ENCODE measurements at places on chromosomes 7 and 10.

DNA sequence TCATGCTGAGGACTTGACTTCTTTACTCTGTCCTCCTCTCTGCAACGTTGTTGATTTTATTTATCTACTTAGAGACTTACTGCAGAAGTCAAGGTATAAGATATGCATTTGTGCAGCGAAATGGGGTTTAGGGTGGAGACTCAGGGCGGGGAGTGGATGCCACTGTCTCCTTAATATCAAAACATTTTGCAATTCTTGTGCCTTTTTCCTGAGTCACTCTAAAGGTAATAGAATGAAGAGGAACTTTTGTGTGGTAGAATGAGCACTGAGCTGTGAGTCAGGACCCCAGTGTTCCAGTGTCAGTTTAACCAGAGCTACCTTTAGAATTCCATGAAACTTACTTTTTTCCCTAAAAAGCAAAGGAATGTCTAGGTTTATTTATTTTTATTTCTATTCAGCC lies 78.2 kb downstream of the VTI1A start:
- DNase-seq: peak; percentile 4

GRCh38 chr7:1318051-1318450 lies 85.4 kb downstream of the UNCX start:
- no peak for DNase-seq

- DNase-seq: no peak
Observed at GRCh38 chr10:7752251-7752650, 35.5 kb downstream of the KIN start.

- peak; percentile 93 for DNase-seq
Observed at GRCh38 chr7:19117091-19117869, at the start of gene TWIST1. TWIST1 (minus strand) TSS chr7:19117636; CDS start chr7:19117321, 315 bp downstream.

- DNase-seq: no peak
Observed at GRCh38 chr10:71649631-71650030, 69.9 kb downstream of the C10orf105 start.

DNA sequence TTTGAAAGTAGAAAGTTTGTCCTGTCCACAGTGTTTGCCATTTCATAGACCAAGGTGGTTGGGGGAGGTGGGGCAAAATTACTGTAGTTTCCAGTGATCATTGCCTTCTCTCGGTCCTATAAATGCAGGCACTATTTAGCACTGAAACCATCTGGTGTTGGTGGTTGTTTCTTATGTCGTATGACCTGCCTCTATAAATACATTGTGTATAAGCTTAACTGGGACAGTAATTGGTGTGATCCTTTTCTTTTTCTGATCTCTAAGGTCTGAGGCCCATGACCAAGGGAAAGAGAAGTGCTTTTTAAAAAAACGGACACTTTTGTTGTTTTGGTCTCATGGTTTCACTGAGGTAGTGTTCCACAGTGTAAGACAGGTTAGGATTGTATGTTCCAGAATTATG lies 63.1 kb downstream of the AUTS2 start:
- no peak for DNase-seq

DNA sequence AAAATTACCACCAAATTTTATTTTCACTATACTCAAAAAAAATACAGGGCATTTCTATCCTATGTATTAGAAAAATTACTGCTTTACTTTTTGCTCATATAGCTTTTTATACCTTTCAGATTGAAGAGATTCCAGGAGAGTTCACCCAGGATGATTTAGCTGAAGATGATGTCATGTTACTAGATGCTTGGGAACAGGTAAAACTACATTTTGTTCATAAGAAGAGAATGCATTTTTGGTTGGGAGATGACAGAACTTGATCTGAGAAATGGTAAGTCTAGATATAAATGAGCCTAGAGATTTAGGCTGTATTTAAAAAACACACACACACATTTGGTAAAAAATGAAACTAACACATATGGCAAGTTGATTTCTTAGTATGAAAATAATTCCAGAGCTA lies 38.1 kb upstream of the ARL4A start:
- no peak for DNase-seq

DNA sequence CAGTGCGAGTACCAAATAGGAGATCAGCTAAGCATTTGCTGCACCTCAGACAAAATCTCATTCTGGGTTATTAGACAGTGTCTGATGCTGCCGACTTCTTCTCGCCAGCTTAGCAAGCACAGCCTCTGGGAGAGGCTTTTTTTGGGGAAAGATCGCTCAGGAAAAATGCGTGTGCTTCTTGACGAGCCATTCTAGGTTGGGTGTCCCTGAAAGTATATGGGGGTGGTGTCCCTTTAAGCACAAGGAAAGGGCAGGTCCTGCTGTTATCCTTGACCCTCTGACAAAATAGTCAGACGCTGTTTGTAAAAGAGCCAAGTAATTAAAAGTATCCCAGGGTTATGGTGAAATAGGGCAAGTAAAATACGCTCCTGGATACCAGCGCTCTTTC lies 540.1 kb upstream of the FZD8 start:
- DNase-seq: no peak

DNA sequence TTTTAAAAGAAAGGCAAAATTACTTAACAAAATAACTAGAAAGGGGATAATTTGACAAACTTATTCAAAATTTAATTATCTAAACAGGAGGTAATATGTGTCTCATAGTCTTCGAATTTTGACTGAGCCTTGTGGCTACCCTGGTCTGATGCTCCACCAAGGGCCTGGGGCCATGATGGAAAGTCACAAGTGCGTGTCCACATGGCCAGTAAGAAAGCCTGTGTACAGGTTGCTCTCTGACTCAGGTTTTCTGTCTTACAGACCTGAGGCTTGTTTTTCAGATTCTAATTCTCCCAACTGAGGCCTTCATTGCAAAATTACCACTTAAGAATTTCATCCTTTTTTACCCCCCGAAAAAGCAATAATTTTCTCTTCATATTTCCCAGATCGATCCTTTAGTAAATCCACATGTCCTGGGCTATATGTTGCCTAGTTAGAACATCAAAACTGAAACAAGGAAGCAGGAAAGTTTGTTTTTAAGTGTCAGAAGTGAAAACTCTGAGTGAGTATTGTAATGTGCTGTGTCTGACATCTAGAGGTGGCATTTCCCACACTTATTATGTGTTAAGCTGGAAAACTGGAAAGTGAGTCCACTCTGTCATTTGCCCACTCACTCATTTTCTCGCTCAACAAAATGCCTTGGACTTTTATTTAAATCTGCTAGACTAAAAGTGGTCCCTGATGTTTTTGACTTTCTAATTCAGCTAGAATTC lies 10.0 kb downstream of the CYP3A43 start:
- DNase-seq: peak; percentile 32

GRCh38 chr10:114647545-114648138 lies 10.4 kb downstream of the ABLIM1 start:
- DNase-seq: peak; percentile 16

- DNase-seq: no peak
Observed at GRCh38 chr10:86671419-86671818, 3.1 kb downstream of the LDB3 start.

DNA sequence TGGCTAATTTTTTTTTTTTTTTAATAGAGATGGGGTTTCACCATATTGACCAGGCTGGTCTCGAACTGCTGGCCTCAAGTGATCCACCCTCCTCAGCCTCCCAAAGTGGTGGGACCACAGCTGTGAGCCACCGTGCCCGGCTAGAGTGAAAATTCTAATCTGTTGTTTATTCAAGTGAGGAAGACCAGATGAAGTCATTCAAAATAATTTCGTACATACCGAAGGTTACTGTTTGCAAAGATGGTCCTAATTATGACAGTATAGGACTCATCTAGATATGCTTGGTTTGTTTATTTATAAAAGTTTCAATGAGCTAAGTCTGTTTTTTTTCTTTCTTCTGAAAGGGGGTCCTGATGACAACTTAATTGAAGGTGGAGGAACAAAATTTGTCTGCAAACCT lies 376.8 kb downstream of the EXOC4 start:
- DNase-seq: no peak

GRCh38 chr10:92327445-92328433 lies 36.8 kb downstream of the MARCHF5 start:
- no peak for DNase-seq

DNA sequence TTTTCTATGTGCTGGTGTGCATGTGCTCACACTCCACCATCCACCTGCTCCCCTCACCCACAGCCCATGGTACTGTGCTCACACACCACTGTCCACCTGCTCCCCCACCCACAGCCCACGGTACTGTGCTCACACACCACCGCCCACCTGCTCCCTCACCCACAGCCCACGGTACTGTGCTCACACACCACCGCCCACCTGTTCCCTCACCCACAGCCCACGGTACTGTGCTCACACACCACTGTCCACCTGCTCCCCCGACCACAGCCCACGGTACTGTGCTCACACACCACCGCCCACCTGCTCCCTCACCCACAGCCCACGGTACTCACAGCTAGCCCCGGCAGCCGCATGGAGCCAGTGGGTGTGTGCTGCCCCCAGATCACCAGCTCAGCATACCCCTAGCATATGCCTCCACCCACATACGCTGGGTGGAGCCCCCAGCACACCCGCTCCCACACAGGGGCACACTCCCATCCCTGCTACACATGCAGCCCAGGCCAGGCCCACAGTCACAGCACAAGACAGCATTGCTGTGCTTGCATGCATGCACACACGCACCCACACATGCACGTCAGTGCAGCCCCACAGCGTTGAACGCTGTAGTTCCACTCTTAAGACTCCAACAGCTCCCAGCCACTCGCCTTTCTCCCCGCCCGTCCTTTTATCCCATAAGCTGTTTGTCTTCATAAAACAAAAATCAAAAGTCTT lies 62.0 kb downstream of the PAX2 start:
- no peak for DNase-seq

- DNase-seq: no peak
Observed at GRCh38 chr7:12315049-12315448, 88.6 kb downstream of the VWDE start.

All from GM03348 (cell line).